Daoy (cell line): ENCODE measurements at places on chromosomes 6 and 20. TPM values are rescaled to one million over a fixed set of nuclear protein-coding genes. Genes with fewer than 3 reads are reported as not detected.

The CDSN gene
- total RNA-seq = not detected in 2 replicates

The SLC32A1 gene
- total RNA-seq = not detected in 2 replicates

DNA sequence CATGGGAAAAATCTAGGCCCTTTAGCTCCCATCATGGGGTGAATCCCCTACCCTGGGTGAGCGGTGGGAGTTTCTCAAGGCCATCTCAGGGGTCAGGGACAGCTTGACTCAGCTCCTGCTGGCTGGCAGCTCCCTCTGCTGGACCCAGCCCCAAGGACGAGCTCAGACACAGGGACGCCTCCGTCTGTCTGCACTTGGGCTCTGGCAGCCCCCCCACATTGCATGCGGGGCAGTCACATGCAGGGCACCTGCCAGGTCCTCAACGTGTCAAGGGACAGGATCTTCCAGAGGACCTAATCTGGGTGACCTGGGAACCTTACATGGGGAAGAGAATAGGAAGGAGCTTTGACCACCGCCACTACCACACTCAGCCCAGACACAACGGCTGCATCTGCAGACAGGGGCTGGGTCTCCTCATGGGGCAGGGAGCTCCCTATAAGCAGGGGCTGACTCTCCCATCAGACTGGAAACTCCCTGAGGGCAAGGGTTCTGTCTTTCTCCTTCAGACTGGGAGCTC lies 173.4 kb downstream of the MRPL14 start:
- peak; percentile 17 for DNase-seq

GRCh38 chr6:150068720-150069648 lies at the start of gene ULBP3:
ULBP3 (minus strand) TSS chr6:150069121; CDS start chr6:150069066, 55 bp downstream.
- DNase-seq = peak; percentile 100

DNA sequence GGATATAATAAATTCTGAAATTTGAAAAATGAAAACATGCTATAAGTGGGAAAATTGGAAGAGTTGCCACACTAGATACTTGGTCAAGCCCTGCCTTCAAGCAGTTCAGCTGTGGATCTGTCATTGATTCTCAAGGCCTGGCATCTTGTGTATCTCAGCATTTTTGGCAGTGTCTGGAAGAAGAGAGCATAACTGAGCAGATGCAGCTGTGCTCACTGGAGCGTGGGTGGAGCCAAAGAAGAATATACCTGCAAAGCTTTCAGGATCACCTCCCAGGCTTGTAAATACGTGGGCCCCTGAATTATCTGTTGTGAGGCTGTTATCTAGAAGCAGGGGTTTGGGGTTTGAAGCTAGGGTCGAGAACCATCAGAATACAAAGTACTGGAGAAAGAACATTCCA lies 31.3 kb upstream of the CHD6 start:
- DNase-seq = no peak

- no peak for DNase-seq
Measured at GRCh38 chr6:133235221-133235620, 5.9 kb upstream of the EYA4 start.

DNA sequence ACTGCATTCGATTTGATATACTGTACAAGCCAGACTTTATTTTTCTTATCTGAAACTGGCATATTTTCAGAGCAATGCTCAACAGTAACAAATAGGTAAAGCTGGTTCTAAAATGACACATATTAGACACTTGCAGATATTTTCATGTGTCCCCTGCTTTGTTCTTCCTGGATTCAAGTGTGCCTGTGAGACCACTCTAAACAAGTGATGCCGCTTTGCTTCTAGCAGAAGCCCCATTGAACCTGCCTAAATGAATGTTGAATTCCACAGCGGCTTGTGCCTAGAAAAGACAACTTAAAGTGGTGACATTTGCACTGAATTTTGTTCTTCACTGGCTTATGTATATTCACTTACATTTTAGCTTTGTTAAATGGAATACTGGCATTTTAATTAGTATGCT lies 115.7 kb downstream of the AKAP7 start:
- no peak for DNase-seq

GRCh38 chr6:7332090-7332745 lies 19.2 kb upstream of the SSR1 start:
- no peak for DNase-seq

- DNase-seq = no peak
Measured at GRCh38 chr20:32971703-32972161, 32.5 kb downstream of the SUN5 start.
